Daoy (cell line): ENCODE measurements at places on chromosomes 1 and 21. TPM values are rescaled to one million over a fixed set of nuclear protein-coding genes. Genes with fewer than 3 reads are reported as not detected.

ODF2L gene
- 34.6 and 109 TPM in 2 replicates for total RNA-seq

TNFRSF9 gene
- total RNA-seq, result 42.9 and 46.9 TPM in 2 replicates

MORN1 gene
- total RNA-seq, result 15.1 and 30.5 TPM in 2 replicates

ID3 gene
- 372 and 550 TPM in 2 replicates for total RNA-seq

FCRL1 gene
- total RNA-seq, result not detected in 2 replicates

KRTAP12-4 gene
- total RNA-seq, result not detected in 2 replicates

LAMC2 gene
- total RNA-seq, result 1.4 and 1.6 TPM in 2 replicates

IQCC gene
- total RNA-seq, result 3.0 and 3.8 TPM in 2 replicates

CFHR4 gene
- total RNA-seq, result not detected in 2 replicates

ADAMTS4 gene
- total RNA-seq, result 0.68 and 0.91 TPM in 2 replicates

GSTM1 gene
- total RNA-seq, result 3.2 and 5.4 TPM in 2 replicates

SIPA1L2 gene
- total RNA-seq, result 33.7 and 37.4 TPM in 2 replicates

MAP10 gene
- total RNA-seq, result 6.5 and 8.9 TPM in 2 replicates

ANKRD35 gene
- total RNA-seq, result not detected in 2 replicates

FCMR gene
- total RNA-seq, result 0.23 TPM in 1 of 2 replicates, not detected in the other

SMIM34 gene
- total RNA-seq, result not detected in 2 replicates

RNU1-2 gene
- 306 and 832 TPM in 2 replicates for total RNA-seq

KPRP gene
- total RNA-seq, result not detected in 2 replicates

CD53 gene
- total RNA-seq, result 0.21 and 0.46 TPM in 2 replicates

KCNH1 gene
- 2.9 and 3.0 TPM in 2 replicates for total RNA-seq

C1orf94 gene
- 0.06 TPM in 1 of 2 replicates, not detected in the other for total RNA-seq

PDE4B gene
- total RNA-seq, result 3.4 and 6.9 TPM in 2 replicates

CFAP410 gene
- total RNA-seq, result 23.5 and 60.9 TPM in 2 replicates

SLC44A5 gene
- total RNA-seq, result 0.91 and 1.6 TPM in 2 replicates

ARHGAP29 gene
- 54.6 and 54.9 TPM in 2 replicates for total RNA-seq

SELENOF gene
- total RNA-seq, result 280 and 291 TPM in 2 replicates

CDK18 gene
- total RNA-seq, result 0.60 and 0.80 TPM in 2 replicates
